ENCODE measurements at places on chromosomes 7 and 10. TPM values are rescaled to one million over a fixed set of nuclear protein-coding genes. Genes with fewer than 3 reads are reported as not detected.

Gene C10orf105
- not detected for total RNA-seq

Gene CLDN15
- 16.5 TPM for total RNA-seq

Gene CCDC3
- total RNA-seq = 0.95 TPM

Gene MYPN
- total RNA-seq = 2.5 TPM

Gene DUSP5
- 100 TPM for total RNA-seq
